ENCODE measurements at places on chromosomes 13 and 19.
A peak's percentile ranks its signal among the peaks of the same experiment; 100 is the strongest.

DNA sequence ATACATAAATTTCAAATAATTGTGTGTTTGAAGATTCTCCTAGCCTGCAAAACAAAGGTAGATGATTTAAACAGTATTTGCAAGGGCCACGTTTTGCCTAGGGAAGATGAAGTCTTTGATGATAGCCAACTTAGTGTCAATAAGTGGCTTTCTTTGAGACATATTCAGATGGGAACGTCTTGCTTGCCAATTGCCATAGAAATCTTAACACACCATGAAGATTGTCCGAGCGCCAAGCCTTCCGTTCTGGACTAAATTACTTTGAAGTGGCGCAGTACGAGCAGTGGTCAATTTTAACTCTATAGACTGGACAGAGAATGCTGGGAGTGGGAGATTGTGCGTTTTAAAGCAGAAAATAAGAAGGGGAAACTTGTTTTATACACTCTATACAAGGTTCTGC is 9.9 kb downstream of the ZIC5 start:
- DNase-seq: no peak

DNA sequence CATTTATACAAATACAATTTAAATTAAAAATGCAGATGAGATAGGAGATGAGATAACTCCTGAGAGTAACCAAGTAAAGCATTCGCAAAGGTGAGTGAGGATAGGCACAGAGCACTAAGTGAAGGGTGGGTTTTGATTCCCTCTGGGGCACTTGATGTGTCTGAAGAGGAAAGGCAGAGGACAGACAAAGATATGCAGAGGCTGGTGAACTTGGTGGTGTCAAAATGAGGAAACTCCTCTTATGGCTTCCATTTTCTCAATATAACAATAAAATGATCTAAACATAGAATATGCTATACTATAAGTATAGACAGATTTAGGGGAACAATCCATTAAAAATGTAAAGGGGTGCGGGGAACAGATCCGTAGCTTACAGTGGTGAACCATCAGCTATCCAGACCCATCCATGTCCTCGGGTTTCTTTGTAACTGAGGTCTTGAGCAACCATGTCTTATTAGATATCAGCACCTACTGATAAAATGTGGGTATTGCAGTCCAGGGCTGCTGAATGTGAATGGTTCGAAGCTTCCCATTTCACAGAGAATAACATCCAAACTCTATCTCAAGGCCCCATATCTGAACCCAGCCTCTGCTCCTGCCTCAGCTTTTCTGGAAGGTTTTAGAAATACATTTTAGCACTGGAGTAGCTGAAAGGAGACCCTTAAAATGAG is 73.9 kb upstream of the SLC10A2 start:
- peak; percentile 11 for DNase-seq

- no peak for DNase-seq
These were observed 3.2 kb downstream of the LMNB2 start for GRCh38 chr19:2453431-2454025.

- no peak for DNase-seq
These were observed 12.8 kb downstream of the ZNF791 start for GRCh38 chr19:12623361-12624031.

DNA sequence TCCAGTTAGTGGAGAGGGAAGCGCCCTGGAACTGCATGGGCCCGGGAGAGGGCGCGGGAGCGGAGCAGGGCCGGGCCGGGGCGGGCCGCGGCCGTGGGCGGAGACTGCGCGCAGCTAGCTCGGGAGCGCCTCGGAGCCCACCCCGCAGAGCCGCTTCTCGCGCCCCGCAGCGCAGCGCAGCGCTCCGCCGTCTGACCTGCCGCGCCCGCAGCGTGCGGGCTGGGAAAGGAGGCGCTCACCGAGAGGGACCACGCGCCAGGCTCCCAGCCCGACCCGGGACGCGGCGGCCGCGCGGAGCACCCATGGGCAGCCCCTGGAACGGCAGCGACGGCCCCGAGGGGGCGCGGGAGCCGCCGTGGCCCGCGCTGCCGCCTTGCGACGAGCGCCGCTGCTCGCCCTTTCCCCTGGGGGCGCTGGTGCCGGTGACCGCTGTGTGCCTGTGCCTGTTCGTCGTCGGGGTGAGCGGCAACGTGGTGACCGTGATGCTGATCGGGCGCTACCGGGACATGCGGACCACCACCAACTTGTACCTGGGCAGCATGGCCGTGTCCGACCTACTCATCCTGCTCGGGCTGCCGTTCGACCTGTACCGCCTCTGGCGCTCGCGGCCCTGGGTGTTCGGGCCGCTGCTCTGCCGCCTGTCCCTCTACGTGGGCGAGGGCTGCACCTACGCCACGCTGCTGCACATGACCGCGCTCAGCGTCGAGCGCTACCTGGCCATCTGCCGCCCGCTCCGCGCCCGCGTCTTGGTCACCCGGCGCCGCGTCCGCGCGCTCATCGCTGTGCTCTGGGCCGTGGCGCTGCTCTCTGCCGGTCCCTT is at the start of gene MLNR:
Gene MLNR (plus strand): TSS at position 303 of the 820 bp plus-strand sequence. CDS start 0 bp downstream, at position 303.
- no peak for DNase-seq

GRCh38 chr19:1699998-1700732 is 47.8 kb upstream of the TCF3 start:
- DNase-seq: no peak

DNA sequence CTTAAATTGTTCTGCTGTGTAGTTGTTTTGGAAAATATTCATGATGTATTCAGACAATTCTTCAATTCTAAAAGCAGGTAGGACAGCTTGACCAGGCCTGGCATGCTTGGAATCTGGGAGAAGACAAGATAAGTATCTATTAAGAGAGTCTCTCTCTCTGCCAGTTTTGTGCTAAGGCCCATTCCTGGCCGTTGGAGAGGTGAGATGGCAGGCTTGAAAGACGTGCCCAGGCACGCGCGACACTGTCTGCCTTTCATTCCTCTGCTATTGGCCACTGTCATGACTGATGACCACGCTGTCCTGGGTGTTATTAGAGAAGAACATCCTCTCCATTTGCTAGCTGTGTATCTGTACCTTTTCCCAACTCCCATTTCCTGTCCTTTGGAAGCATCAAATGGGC is 90.3 kb downstream of the LHFPL6 start:
- no peak for DNase-seq

DNA sequence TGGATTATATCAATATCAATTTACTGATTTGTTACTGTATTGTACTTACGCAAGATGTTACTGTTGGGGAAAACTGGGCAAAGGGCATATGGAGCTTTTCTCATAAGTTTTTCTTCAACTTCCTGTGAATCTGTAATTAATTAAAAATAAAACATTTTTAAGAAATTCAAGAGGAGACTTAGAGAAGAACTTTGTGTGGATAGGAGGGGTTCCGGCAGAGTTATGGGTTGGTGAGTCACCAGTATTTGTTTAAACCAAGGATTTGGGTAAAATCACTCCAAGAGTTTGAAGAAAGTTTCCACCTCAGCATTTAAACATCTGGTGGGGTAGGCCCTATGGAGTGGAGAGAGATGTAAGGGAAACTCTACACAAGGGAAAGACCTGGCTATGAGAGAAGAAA is 379.6 kb downstream of the TSHZ3 start:
- DNase-seq: no peak

DNA sequence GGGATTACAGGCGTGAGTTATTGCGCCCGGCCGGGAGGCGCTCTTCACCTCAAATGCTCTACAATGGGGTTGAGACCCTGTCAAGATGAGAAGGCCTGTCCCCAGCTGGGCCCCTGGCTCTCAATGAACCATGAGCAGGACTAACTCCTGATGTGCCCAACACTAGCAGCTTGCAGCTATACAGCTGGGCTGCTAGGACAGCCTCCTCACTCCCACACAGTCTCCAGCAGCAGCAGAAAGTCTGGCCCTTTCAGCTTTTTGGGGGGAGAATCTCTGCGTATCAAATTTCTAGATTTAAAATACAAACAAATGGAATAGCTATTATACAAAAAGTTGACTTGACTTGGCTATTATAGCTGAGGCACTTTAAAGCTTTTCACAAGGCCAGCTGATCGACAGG is 30.2 kb downstream of the TMTC4 start:
- DNase-seq: peak; percentile 18

GRCh38 chr19:17389957-17390664 is 3.9 kb downstream of the CCDC194 start:
- no peak for DNase-seq

DNA sequence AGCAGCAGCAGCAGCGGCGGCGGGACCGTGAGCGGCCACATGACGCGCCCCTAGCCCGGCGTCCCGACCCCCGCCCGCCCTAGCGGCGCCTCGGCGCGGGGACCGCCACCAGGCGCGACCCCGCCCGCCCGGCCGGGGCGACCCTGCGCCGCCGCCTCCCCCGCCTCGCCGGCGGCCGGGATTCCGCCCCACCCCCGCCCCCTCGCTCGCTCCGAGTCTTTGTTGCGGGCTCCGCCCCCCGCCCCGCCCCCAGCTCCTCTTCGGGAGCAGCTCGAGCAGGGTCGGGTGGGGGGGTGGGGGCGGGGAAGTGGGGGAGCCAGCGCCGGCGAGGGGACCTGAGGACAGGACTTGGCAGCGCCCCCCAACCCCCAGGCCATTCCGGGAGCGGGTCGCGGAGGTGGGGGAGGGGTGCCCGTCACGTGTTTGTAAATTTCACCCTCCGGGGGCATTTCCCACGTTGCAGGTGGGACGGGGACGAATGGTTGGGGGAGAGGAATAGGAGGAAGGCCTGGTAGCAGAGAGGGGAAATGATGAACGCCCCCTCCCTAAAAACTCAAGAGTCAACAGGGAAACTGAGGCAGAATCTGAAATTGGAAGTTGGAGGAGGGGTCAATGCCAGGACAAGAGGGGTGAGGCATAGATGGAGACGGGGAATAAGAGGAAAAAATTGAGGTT is at the start of gene OLFM2:
Gene OLFM2 (minus strand): TSS at position 190 of the 675 bp plus-strand sequence. CDS start 149 bp downstream, at position 41.
- DNase-seq: no peak

GRCh38 chr13:25939961-25940687 is 111.7 kb downstream of the SHISA2 start:
- DNase-seq: no peak

GRCh38 chr13:23381866-23382265 is 51.6 kb downstream of the SACS start:
- DNase-seq: no peak
